ENCODE measurements at places on chromosomes 7 and 10.

DNA sequence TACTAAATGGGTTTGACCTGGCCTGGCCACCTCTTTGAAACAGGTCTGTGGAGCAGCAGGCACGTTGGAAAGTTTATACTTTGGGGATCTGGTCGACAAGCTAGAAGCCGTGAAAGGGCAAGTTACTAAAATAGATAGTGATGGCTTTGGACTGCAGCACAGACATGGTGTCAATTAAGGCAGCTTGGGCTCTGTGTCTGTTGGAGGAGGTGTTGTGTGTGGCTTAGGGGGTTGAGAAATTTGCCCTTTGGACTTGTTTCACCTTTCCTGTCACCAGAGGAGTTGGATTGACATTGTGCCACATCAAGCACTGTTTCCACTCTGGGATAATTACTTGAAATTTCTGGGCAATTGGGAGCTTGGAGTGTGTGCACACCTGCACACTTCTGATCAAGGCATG is 251.8 kb upstream of the MKI67 start:
- no peak for DNase-seq

GRCh38 chr7:1689311-1689710 is 19.2 kb downstream of the ELFN1 start:
- no peak for DNase-seq

DNA sequence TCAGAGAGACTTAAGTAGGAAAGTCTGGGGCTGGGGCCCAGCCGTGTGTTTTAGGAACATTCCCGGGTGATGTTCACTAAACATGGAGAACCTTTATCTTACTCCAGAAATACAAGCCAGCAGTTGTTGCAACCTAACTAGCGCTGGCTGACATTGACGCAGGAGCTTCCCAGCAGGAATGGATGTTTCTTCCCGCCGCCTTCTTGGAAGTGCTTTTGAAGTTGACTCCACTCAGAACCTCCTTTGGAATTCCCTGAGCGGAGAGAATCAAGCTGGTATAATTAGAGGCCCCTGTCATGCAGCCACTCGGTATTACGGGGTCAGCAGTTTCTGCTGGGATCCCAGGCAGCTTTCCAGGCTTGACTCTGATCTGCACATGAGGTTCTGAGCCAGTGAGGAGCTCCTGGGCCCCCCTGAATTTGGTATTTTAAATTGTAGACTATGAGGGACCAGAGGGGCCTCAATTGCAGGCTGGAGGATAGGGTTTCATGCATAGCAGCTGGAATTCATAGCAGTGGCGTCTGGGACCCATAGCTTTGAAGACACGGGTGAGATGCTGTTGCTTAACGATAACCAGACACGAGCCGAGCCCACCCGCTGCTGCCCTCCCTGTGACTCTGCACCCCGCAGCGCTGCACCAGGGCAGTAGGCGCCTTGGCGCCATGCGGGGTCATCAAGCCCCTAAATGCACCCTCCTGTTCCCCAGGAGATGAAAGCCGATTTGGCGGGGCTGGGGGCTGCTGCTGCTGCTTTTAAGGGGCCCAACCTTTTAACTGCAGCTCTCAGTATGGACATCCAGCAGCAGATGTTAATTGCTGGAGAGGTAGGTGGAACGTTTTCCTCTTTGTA is 61.8 kb downstream of the EEPD1 start:
- DNase-seq: no peak

DNA sequence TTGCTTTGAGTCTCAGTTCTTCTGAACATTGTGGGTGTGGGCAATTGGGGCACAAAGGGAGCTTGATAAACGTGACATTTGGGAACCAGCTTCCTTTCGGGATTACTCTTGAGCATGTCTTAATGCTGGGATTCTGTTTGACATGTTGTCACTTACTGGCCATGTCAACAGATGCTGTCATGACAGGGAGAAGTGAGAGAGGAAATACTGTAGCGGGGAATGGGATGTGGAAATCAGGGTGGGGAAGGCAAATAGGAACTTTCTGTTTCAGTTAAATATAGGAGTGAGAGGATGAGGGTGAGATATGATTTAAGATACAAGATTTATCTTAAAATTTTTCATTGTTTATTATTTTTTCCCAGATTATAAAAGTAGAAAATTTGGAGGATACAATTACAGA is 83.9 kb downstream of the SEC23IP start:
- DNase-seq: no peak

DNA sequence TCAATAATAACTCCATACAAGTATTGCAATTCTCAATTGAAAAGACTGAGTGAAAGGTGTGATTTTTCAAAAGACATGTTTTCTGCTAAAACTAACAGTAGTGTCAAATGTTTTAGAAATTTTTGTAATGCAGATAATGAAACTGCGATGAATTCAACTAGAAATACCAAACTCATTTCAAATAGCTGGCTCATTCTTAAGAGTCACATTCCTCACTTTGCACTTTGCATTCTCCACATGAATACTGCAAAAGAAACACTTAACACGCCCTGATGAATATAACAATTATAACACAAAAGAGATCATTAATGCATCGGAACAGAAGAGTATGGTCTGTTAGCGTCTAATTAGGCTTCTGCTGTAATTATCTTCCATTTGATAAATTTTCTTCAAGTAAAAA is 15.5 kb upstream of the TSPAN12 start:
- DNase-seq: no peak

DNA sequence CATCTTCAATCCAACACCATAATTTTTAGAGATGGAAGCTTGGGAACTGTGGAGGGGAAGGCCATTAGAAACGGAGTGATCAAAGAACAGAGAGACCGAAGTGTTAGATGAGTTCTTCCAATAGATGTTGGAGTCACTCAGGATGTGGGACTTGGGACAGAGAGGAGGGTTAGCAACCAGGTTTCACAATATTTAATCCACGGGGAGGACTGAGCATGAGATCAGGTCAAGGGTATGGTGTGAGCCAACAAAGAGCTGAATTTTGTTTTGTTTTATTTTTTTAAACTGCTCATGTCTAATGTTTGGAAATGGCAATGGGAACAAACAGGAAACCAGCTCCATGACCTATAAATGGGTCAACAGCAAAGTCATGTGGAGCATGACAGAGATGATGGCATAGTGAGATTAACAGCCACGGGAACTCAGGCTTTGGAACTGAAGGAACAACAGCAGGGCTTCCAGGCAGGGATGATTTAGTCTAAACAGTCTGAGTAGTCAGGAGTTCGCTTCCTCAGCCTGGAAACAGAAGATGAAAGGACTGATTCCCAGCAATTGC is 38.9 kb upstream of the AMPH start:
- DNase-seq: no peak

DNA sequence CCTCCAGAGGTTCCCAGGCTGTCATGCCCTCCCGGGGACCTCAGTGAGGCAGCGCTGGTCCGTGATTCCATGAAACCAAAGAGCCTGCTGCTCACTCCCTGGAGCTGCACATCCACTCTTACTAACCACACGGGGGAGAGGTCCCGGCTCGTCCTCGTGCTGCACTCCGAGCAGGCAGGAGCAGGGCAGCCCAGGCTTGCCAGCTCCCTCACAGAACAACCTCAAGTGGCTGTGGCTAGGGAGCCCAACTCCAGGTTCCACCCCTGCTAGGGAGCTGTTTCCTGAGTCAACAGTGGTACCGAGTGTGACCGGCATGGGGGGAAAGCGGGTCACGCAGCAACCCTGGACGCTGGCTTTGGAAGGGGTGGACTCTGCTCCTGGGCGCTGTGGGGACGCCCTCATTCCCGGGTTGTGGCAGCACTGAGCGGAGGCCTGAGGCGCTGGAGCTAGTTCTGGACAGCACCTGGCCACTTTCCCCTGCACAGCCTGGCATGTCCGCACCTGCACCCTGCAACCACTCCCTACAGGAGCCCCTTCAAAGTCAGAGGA is 27.9 kb upstream of the PPP2R2D start:
- DNase-seq: no peak

DNA sequence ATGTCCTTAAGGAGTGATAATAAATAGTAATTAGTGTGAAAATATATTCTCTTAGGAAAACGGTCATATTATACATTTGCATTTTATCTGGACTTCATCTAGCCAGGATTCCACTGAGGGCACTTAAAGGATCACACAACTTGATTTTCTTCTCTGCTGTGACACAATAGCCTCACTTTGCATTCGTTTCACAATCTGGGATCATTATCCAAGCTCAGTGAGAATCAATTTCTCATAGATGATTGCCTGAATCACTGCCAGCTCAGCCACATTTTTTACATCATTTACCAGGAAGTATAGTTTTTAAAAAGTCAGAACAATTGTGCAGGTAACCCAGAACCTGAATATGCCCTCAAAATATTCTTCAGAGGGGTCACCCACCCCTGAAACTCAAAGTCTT is 68.9 kb downstream of the PTPRZ1 start:
- DNase-seq: no peak

DNA sequence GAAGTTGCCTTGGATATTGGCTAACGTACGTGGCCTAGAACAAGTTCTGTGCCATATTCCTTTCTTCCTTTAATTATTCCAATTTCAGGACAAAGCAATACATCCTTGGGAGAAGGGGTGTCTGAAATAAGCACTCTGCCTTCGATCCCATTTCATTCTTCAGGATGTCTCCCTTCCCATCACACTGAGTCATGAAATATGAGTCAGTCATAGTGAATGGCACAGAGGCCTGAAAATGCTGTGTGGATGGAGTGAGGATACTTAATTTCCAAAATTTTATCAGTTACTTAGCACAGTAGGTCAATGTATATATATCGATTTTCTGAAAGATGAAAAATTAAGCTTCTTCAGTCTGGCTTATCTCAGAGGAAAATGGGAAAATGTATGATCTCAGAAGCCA is 19.5 kb downstream of the EVX1 start:
- DNase-seq: no peak

GRCh38 chr7:44964831-44965440 is 13.9 kb downstream of the MYO1G start:
- no peak for DNase-seq

DNA sequence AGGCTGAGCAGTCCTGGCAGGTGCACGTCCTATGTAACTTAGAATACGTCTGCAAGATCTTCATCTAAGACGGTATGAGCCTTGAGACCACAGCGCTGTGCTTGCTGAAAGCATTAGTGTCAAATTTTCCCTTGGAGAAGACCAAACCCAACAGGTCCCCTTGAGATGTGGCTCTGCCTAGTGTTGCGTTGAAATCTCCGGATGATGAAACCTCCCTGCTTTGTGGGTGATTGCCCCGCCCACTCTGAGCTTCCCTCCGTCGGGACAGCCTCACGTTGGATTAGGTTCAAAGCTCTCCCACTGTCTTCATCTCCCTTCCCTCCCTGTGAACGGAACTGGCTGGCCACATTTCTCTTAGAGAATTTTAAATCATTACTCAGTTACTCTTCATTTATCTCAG is 102.0 kb downstream of the ADARB2 start:
- DNase-seq: no peak

DNA sequence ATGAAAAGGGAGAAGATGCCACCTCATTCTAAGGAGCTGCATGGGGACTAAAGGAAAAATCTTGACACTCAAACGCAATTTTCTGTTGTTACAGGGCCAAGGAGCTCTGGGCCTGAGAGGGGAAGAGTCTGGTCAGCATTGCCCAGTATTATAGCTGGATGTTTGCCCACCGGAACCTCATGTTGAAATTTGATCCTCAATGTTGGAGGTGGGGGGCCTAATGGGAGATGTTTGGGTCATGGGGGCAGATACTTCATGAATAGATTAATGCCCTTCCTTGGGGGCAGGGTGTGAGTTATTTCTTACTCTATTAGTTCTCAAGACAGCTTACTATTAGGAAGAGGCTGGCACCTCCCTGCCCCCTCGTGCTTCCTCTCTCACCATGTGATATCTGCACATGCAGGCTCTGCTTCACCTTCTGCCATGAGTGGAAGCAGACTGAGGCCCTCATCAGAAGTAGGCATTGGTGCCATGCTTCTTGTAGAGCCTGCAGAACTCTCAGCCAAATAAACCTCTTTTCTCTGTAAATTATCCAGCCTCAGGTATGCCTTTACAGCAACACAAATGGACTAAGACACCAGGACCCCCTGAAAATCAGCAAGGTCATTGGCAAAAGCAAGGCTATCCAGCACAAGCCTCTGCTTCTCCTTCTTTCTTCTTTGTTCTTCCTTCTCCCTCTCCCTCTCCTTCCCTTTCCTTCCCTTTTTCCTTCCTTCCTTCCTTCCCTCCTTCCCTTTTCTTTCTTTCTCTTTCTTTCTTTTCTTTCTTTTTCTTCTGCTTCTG is 15.1 kb downstream of the GCK start:
- DNase-seq: no peak

DNA sequence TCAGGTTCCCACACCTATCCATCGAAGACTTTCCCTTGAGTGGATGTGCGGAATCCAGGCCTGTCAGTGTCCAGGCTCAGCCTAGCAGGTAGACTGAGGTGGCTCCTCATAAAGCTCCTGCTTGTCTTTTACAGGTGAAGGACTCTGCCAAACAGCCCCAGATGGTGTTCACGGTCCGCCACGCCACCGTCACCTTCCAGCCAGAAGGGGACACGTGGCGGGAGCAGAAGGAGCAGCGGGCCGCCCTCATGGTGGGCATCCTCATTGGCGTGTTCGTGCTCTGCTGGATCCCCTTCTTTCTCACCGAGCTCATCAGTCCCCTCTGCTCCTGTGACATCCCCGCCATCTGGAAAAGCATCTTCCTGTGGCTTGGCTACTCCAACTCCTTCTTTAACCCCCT is 13.9 kb downstream of the HTR5A start:
- no peak for DNase-seq

DNA sequence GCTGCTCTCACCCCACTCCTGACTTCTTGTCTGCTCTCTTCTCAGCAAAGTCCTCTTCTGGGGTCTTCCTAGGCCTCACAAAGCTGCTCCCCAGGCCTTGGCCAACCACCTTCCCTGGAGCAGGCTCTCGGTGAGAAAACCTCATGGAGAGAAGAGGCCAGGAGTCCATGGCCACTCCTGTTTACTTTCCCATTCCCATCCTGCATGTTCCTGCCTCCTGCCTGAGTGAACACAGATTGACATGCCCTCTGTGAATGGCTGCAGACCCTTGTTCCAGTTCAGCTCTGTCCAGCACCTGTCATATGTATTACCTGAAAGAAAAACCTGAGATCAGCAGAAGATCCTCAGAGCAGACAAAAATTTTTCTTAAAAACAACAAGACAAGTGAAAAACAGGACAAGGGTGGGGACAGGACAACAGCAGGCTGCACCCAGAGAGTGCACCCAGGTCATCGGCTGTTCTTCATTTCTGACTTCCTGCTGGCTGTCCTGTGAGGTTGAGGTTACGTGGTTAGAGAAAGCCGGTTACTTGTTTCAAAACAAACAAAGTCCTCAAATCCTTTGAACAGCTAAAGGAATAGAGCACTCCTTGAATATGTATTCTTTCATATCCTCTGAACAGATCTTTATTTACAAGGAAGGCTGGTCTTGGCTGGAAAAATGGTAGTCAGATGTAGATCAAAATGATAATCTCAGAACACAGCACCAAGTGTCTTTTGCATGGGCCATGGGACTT is 34.0 kb upstream of the DLD start:
- peak; percentile 51 for DNase-seq

- no peak for DNase-seq
These were observed 16.1 kb upstream of the TRPV6 start for GRCh38 chr7:142901426-142902259.

DNA sequence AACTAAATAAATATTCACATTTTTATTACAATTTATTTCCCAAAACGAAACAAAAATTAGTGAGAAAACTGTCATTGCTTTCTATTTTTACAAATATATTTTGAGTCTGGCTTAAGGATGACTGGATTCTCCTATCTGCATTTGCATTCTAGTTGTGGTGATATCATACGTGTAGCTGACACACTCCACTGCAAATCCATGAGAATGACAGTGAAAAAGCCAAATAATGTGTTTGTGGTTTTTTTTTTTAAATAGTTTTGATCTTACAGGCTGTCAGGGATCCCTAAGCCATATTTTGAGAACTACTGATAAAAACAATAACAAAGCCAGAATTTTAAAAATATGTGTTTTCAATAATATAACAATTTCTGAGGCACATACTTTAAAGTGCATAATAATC is 5.8 kb upstream of the STAMBPL1 start:
- no peak for DNase-seq

GRCh38 chr10:7634142-7634894 is 32.4 kb downstream of the ITIH5 start:
- DNase-seq: no peak
